ENCODE measurements at places on chromosomes 11 and 22.
A peak's percentile ranks its signal among the peaks of the same experiment; 100 is the strongest.

DNA sequence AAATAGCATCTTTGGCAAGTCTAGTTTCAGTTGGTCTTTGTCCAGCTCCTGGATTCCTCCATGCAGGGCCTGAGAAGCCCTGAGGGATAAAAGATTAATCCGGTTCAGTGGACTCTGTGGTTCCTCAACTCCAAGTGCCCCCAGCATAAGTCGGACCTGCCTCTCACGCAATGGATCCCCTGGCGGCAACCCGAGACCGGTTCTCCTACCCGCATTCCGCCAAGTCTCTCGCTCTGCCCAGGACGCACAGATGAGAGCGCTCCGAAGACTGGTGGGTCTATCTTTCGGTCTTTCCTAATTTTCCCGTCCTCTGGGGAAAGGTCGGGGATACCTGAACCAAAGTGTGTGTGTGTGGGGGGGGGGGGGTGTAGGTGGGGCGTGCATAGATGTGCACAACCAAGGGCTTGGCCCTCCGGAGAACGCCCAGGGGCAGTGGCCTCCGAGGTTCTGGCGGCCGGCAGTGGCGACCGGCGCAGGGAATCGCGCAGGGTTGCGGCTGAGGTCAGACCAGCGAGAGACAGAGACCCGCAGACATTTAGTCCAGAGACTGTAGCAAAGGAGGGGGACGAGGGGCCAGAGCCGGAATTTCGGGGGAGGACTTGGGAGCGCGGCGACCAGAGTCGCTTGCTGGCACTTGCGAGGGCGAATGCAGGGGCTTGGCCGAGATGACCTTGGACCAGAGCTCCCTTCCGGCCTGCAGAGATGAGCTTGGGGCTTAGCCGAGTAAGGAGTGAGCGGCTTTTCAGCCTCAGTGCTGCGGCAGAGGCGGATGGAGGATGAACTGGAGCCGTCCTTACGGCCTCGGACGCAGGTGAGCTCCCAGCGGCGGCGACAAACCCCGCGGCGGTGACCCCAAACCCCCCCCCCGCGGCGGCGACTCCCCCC lies 712 bp upstream of the SLC2A11 start:
- no peak for DNase-seq

DNA sequence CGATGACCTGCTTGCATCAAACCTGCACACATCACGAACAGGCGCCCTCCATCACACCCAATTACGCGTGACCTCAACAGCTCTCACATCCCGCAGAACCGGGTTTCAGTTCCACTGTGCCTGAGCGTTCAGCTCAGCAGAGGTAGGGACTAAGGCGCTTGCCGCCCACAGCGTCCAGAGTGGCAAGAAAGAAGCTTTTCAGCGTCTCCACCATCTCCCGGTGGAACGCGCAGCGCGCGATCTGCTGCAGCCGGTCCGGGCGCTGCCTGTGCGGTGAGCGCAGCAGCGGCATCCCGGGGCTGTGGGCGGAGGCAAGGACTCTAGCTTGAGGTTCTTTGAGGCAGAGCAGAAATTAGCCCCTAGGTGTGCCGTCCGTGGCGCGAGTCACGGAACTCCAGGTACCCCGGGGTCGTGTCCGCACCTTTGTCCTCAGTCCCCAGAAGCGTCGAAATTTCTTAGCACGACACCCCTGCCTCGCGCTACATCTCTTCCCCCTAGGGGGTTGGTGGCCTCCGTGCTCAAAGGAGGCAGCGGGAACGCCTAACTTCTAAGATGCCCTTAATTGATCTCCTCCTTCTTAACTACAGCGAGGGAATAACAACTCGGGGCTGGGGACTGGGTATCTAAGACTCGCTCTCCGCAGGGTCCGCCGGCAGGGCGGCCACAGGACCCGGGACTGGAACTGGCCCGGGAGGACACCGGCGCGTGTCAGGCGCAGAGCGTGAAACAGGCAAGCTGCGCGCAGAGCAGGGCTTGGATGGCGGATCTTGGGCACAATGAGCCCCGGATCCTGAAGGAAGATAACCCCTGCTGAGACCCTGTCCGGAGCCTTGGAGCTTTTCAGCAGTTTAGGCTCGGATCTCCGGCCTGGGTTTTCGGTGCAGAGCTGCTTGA lies 1.7 kb upstream of the CALCA start:
- DNase-seq: peak; percentile 34

DNA sequence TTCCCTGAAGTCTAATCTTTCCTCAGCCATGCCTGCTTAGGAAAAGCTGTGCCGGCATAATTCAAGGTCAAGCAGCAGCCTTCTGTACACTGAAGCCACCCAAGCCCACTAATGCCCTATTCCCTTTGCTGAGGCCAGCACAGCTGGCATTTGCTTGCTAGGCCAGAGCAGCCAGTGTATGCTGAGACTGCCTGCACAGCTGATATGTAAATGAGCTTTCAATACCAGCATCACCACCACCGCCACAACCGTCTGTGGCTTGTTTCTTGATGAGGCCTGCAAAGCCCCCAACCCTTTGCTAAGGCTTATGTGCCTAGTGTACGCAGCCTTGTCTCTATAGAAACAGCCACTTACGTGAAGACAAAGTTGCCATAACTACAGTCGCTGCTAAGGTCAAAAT lies 56.3 kb upstream of the TNRC6B start:
- no peak for DNase-seq

DNA sequence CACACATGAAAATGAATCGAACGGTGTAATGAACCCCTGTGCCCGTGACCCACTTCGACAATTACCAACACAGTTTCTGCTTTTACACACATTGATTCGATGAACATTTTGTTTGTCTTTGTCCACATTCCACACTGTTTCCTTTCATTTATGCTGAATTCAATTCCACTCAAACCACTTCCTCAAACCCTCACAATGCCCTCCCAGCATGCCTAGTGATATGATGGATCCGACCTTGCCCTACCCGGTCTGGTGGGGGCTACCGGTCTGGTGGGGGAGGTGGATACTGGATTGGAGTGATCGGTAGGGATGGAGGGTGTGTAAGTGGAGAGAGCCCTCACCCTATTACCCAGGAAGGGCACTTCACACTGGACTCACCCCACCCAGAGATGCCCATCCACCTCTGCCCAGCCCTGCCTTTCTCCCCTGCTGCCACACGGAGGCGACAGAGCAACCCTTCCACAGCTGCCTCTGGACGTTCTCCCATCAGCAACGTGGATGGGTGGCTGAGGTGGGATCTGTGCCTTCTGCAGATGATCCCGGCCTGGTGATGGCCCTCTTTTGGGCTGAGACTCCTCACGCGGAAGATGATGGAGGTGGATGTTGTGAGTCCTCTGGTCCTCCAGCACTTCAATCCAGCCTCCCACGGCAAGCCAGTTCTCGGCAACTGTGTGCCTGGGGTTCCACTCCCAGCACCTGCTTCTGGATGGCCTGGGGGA lies 33.0 kb upstream of the P2RY2 start:
- DNase-seq: peak; percentile 46

DNA sequence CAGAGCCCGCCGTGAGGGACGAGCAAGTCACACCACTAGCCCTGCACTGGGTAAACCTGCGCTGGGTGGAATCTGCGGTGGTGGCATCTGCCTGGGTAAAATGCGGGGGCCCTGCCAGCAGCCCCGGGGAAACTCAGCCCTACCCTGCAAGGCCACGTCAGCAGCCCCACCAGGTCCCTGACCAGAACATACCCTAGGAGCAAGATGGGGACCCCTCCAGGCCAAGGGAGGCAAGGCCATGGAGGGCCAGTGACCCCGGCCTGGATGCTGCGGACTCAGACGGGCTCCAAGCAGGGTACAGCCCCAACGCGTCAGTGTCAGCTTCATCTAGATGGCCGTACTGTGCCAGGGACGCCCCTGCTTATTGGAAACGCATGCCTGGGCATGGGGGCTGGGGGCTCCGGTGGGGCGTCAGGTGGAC lies 26.3 kb downstream of the TOLLIP start:
- DNase-seq: no peak

DNA sequence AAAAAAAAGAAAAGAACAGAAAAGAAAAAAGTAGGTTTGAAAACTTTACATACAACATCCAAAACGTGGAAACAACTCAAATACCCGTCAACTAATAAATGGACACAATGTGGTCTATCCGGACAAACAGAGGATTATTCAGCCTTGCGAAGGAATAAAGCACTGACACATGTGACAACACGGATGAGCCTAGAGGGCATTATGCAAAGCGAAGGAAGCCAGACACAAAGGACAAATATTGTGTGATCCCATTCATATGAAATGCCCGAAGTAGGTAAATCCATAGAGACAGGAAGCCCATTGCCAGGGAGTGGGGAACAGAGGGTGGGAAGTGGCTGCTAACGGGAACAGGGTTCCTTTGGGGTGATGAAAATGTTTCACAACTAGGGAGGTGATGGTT lies 11.8 kb downstream of the RFPL1 start:
- no peak for DNase-seq

- no peak for DNase-seq
Measured at GRCh38 chr11:95611827-95612226, 177.8 kb downstream of the FAM76B start.

DNA sequence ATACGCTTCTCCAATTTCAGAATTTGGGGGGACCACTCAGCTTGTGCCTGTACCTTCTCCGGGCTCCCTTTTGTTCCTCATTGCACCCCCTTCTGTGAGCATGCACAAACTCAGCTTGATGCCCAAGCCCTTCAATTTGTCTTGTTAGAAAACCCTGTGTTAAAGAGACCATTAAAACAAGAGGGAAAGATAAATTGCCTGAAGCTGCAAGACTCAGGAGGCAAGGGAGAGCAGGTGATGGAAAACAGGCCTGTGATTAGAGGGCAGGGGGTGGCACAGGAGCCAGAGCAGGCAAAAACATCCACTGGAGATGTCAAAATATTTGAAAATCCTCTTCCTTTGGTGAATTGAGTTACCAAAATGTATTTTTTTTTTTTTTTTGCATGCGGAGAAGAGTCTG lies 121.7 kb downstream of the MIAT start:
- no peak for DNase-seq

DNA sequence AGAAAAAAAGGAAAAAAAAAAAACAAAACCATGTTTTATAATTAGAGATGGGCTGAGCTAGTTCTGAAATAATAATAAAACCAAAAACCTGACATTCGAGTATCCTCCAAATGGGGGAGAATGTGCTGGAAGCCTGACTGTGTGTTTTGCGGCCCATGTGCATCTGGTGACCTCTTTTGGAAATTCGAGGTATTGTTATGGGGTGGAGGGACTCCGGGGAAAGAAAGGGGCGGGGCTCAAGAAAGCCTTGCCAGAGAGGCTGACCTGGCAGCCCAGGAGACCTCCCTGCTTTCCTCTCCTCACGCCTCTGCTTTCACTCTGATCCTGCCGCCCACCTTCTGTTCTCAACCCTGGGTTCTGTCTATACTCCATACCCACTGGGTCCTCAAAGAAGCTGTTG lies 72.9 kb downstream of the CTTN start:
- no peak for DNase-seq

GRCh38 chr11:59523541-59523940 lies 12.2 kb downstream of the OR4D9 start:
- DNase-seq: no peak

DNA sequence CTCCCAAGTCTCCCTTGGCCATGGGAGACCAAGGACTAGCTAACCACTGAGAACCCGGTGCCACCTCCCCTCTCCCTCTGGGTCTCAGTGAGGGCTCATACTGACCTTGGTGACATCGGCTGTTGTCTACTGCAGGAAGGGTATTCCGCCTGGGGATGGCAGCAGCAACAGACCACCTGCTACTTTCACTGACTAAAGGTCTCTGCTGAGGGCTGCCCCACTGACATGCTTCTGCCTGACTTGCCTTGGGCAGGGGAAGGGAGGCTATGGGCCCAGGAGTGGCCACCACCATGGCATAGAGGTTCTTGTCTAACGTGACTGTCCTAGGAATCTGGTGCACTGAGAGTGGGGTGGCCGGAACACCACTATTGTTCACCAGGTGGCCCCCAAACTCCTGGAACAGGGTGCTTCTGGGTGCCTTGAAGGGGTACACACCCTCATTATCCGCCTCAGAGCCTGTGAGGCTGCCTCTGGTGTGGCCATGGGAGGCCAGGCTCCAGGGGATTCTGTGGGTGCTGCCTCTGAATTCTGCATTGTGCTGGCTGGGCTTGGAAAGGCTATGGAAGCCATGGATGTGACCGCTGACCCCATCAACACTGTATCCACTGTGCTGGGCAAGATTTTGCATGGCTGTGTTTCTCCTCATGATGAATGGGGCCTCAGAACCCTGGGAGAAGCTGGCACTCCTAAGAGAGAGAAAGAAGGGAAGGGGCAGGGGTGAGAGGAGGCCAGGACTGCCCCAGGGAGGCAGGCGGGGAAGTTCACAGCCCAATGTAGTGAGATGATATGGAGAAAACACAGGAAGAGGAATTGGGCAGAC lies 38.3 kb downstream of the GAB4 start:
- no peak for DNase-seq

DNA sequence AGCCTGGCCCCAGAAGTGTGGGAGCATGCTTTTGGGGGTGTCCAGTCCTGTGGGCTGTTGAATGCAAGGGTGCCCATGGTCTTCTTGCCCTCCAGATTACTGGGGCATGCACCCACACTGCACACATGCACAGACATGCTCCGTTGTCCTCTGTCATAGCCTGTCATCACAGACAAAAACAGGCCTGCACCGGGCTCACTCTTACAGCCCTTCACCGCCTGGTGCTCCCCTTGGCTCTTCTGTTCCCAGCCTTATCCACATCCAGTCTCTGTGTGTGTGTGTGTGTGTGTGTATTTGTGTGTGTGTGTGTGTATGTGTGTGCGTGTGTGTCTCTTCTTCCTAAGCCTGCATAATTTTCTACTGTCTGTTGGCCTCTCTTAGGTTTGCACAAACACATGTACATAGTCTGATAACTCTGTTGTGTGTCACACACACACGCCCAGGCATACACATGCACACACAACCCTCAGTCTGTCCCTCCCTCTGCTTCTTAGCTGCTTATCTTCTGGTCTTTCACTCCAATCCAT lies 23.4 kb upstream of the NECTIN1 start:
- no peak for DNase-seq

DNA sequence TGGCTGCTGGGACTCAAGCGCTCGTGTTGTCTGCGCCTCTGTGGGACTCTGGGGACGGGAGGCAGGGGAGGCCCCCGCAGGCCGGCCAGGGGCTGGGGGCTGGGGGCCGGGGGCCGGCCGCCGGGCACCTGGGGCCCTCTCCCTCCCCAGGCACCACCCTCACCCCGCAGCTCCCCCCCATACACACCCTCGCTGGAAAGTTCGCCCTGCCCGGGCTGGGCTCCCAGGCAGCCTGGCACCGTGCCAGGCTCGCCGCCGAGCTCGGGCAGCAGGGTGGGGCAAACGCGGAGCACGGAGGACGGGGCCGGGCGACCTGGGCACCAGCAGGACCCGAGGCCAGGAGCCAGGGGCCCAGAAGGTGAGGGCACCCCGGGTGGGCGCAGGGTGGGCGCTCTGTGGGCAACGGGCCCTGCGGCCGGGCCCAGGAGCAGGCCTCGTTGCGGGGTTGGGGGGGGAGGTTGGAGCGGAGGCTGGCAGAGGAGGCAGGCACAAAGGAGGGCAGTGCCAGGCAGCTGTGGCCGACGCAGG lies 76.7 kb upstream of the WNT7B start:
- no peak for DNase-seq

DNA sequence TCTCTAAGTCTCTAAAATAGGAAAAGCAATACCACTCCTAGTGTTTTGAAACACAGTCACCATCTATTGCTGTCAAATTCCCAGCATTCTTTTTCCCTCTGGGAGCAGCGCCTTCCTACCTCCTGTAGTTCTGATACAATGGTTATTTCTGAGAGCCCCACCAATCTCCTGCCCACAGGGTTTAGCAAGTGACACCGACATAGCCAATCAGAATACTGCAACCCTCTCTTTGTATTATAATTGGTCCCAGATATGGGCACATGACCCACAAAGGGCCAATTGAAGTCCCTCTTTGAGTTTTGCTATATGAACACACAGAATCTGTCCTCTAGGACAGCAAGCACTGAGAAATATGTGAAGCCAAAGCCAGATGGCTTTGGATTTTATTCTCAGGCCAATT lies 16.9 kb upstream of the ARHGAP42 start:
- no peak for DNase-seq

GRCh38 chr22:43222262-43222661 lies 35.3 kb upstream of the TTLL12 start:
- DNase-seq: no peak

All from NCI-H510A (cell line).